Left colon (tissue), 2 donors: ENCODE measurements at places on chromosomes 5 and 9. TPM values are rescaled to one million over a fixed set of nuclear protein-coding genes. Genes with fewer than 3 reads are reported as not detected.
A peak's percentile ranks its signal among the peaks of the same experiment; 100 is the strongest.

- DNase-seq, result no peak
Measured at GRCh38 chr9:124040186-124040931, 28.8 kb downstream of the LHX2 start.

DNA sequence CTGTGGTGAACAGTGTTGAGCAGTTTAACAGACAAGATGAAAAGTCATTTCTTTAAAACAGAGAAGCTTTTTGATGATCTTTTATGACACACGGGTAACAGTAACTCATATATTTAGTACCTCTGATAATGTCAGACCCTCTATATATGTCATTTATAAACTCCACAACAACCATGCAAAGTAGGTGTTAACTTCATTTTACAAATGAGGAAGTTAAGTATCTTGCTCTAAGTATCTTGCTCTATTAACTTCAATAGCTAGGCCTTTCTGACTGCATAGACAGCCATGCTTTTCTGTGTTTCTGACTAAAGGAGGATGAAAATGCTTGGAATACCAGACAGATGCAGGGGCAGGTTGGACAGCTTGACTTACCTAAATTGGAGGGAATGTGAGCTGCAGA is 1.8 kb downstream of the NUDT2 start:
- DNase-seq, result no peak

DNA sequence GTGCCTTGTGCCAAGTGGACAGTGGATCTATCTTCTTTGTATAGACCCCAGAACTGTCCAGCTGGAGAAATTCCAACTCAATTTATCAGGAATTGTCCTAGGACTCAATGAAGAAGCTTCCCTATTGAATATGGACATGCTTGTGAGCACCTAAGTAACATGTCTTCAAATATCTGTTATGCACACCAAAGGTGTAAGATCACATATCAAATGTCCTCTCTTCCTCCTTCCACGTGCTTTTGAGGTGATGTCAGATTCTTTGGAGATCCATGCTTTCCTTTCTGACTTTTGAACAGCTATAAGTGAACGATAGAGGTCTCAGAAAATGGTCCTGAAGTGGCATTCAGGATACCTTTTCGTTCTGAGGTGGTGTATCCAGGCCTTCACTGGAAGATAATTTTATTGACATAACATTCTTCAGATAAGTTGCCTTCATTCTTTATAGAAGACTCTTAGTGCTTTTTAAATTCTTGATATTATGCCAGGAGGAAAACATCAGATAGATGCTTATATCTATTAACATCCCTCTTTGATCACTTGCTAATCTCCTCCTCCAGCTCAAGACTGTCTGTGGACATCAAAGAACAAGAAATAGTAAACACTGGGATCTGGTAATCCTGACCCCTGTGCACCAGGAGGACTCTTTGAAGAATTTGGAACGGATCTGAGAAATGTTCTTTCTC is 246.4 kb downstream of the SMARCA2 start:
- DNase-seq, result no peak

DNA sequence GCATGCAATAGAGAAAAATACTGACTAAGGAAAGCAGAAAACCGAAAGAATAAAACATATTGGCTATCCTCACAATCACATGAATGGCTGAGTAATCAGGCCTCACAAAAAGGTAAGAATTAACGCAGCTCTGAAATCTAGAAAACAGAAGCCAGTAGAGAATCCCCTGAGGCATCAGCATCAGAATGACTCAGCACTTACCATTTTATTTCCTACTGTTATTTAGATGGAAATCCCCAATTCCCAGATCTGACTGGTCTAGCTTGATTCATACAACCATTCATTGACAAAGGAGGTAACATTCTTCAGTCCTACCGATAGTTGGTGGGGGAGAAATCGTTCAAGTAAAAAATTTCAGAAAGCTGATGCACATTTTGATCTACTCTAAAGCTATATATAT is 1408.4 kb upstream of the WWC1 start:
- no peak for DNase-seq

GRCh38 chr9:124037790-124038189 is 26.2 kb downstream of the LHX2 start:
- no peak for DNase-seq

GRCh38 chr5:39543335-39543734 is 118.6 kb upstream of the DAB2 start:
- no peak for DNase-seq

- DNase-seq, result no peak
Measured at GRCh38 chr5:95684361-95684760, 1.6 kb upstream of the SPATA9 start.

DNA sequence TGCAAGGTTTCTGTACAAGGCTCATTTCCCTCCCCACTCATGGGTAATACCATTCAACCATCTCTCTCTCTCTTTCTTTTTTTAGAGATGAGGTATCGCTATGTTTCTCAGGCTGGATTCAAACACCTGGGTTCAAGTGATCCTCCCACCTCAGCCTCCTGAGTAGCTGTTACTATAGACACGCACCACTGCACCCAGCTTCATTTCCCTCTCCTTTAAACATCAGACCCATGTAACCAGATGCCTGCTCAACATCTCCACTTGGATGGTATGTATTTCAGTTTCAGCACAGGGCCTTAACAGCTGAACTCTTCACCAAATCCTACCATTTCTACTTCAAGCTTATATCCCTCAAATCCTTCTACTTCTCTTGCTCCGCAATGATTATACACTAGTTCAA is 117.4 kb downstream of the SSBP2 start:
- DNase-seq, result no peak

- DNase-seq, result no peak
Measured at GRCh38 chr5:82721087-82721410, 356.1 kb downstream of the TMEM167A start.

Gene PFN3
- total RNA-seq, result not detected

DNA sequence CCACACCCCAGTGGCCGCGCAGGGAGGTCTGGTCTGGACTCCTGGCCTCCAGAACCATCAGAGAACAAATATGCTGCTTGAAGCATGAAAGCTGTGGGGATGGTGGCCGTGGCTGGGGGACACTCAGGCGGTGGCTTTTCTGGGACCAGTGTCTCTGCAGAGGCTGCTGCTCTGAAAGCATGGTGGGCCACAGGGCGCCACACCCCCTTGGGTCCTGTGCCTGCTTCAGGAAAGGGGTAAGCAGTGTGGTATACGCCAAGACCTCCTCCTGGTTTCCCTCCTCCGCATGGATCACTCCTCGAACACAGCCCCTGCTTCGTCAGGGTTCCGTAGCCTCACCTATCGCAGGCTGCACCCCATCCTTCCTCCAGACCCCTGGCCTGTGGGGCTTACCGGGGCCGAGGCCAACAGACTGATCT is 19.7 kb upstream of the TERT start:
- no peak for DNase-seq

DNA sequence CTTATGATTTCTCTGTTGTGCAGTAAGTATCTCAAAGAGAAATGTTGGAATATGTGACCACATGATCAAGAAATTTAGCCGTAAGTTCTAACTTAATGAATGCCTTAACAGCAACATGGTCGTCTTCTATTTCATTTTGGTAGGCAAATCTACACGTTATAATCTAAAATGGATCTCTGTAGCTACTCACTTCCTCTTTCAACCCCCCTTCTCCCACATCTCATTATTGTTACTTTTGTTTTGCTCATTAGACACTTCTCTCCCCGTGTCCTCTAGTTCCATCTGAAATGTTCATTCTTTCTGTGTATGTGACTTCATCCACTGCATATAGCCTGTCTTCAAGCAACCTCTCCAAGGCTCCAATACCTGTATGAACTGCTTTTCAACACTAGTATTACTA is 27.1 kb upstream of the LPAR1 start:
- DNase-seq, result no peak

DNA sequence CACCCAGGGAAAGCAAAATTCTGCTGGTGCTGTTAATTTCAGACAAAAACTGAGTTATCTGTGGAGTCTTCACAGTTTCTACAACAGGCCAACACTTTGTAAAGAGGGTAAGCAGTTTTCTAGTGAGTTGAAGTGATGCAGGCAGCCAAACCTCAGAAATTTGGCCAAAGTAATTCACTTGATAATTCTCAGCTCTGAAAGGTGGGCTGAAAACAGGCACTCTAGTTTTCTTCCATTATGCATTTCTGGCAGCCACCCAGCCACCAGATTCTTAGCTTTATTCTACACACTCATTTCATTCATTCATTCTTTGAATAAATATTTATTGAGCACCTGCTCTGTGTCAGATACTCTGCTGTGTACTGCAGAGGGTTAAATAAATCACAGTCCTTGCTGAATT is 184.2 kb downstream of the RAB3C start:
- DNase-seq, result no peak

- DNase-seq, result peak; percentile 85
Measured at GRCh38 chr9:129143031-129143927, 32.1 kb downstream of the PTPA start.

Gene ZSWIM6
- total RNA-seq, result 27.1 TPM

Gene GABRA1
- not detected for total RNA-seq

GRCh38 chr9:110316261-110317075 is 21.2 kb downstream of the TXNDC8 start:
- no peak for DNase-seq

DNA sequence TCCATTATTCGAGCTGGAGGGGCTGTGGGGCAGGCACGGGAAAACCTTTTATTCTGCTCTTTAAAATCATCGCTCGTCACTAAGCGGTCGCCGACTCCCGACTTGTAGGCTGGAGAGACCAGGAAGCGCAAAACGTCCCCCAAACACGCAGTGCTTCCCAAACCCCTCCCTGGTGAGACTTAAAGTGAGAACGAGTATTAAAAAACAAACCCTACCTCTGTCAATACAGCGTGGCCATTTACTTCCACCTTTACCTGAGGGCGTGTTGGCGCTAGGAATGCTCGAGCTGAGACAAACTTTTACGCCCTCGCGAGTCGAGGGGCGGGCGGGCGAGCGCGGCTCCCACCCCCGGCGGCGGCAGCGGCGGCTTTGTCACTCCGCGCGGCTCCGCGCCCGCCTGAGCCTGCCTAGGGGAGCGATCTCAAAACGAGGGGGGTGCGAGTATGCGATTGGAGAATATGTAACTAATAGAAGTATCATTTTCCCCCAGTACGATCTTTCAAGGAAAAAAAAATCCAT is at the start of gene NR2F1-AS1:
Gene NR2F1-AS1, minus strand, starts transcription at position 293 of the 519 bp plus-strand sequence.
- DNase-seq, result no peak

DNA sequence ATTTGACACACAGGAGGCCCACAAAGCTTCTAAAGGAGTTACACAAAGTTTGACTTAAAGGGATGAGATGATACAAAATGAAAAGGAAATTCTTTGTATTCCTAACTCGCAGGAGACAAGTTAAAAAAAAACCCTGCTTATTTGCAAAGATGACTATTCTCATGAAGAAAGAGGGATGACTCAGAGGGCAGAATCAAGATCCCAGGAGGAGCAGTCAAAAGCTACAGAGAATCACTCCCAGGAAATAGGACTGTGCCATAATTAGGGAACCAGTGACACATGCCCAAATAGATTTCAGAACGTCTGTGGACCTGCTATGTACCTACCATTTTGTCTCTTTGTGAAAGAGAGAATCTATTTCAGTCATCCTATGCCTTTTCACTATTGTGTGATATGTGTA is 103.5 kb upstream of the ARRDC3 start:
- no peak for DNase-seq
